ENCODE measurements at places on chromosomes 5 and 9.

DNA sequence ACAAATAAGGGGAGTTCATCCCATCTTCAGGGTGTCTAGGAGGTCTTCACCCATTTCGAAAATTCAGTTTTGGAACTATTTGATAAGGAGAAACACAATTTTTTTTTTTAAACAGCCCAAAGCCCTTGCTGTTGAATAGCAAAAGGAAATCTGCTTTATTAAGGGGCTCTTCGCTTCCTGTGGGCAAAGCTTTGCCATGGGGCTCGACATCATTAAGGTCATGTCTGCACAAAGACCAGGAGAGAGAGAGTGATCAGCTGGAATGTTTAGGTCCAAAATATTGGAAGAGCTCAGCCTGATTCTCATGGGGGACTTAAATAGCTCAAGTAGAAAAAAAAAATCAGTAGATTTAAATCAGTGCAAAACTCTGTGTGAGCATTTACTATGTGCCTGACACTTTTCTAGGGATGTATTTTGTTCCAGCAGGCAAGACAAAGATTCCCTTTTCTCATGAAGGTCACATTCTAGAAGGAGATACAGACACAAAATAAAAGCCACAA lies 564.6 kb upstream of the KLF4 start:
- DNase-seq, result no peak

- DNase-seq, result peak; percentile 35
Observed at GRCh38 chr9:124257844-124258606, at the start of gene NEK6. Gene NEK6, plus strand, starts transcription at chr9:124257949. Its CDS starts 44,016 bp downstream, at chr9:124301965.

GRCh38 chr5:137995077-137995748 lies 37.7 kb downstream of the FAM13B start:
- DNase-seq, result no peak

GRCh38 chr5:33341351-33341750 lies 99.4 kb upstream of the TARS1 start:
- no peak for DNase-seq

- no peak for DNase-seq
Observed at GRCh38 chr5:115402822-115403577, 106.5 kb upstream of the CCDC112 start.

- no peak for DNase-seq
Observed at GRCh38 chr9:126965077-126965476, 50.5 kb downstream of the RALGPS1 start.

GRCh38 chr5:111016801-111017200 lies 54.7 kb upstream of the TSLP start:
- DNase-seq, result no peak

DNA sequence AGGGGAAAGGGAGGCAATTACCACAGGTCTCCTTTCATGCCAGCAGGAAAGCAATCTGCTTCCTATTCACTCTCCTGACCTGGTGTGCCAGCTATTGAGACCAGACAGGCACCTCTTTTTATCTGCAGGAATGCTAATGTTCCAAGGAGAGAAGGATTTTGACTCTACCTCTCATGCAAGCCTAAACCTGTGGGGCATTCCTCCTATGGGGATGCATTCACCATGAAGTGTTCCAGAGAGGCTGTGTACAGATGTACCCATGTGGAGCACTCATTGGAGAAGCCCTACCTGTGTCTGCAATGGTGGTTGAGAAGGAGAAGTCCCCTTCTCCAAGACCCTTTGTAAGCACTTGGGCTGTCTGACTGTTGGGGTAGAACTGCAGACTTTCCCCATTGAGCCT lies 45.4 kb upstream of the EDIL3 start:
- DNase-seq, result no peak

DNA sequence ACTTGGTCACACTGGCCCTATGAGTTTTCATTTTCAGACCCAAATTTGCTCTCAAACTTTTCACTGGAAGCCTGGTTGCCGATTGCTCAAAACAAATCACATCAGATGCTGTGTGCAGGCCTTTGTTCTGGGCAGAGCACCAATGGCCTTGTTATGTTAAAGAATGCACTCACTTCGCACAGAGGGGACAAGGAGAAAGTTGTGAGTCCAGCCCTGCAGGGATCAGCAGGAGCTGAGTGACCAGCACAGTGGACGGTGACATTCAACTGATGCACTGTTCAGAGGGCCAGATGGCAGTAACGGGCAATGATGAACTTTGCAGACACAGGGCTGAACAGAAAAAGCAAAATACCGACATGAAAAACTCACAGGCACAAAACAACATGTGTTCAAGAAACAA lies 86.1 kb downstream of the BARX1 start:
- DNase-seq, result no peak

- DNase-seq, result no peak
Observed at GRCh38 chr5:179777909-179778308, 15.9 kb upstream of the LTC4S start.

DNA sequence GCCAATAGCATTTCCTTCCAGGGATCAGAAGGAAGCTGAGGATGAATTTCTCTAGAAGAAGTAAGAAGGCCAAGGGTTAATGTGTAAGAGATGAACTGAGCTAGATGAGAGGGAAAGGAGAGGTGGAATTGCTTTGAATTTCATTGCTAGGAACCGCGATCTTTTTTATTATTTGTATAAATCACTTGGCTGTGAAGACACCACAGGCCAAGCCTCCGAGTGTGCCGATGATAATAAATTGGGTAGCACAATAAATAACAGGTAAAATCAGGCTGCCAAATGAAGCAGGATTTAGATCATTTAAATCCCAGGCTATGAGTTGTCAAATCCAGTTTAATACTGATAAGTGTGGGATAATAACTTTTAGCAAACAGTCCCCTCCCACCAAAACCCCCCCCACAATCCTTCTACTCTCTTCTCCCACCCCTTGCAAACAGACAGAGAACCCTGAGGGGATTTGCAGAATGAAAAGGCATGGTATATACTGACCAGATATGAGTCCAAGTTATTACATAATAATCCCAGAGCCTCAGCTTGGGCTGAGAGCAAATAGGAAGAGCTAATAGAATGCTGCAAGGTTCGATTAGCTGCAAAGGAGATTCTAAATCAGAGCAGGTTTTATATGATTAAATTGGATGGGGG lies 143.5 kb downstream of the PPP2R2B start:
- DNase-seq, result no peak

GRCh38 chr9:120482424-120483186 lies 97.4 kb downstream of the CDK5RAP2 start:
- no peak for DNase-seq

- DNase-seq, result no peak
Observed at GRCh38 chr9:116928289-116928688, 241.2 kb downstream of the TRIM32 start.

DNA sequence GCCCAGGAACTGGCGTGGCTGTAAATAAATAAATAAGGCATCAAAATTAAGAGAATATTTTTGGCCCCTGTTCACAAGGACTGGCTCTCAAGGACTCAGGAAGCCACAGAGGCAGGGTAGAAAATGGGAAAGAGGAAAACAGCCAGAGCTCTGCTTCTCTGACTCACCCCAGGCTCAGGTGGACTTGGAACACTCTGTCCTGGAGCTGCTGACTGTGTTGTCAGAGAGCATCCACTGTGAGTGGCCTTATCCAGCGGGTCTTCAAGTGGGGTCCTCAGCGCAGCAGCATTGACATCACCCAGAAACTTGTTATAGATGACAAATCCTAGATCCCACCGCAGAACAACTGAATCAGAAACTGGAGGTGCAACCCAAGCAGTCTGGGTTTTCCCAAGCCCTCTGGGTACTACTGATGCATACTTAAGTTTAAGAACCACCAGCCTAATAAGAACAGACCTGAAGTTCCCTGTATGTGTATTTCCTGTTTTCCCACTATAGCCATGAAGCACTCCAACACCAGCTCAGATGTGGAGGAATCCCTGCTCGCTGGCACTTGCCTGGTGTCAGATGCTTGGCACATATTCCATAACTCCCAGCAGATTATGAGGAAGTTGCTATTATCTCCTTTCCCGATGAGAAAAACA lies 20.5 kb downstream of the ADRA1B start:
- no peak for DNase-seq

- DNase-seq, result no peak
Observed at GRCh38 chr5:179219661-179220620, 125.3 kb downstream of the ADAMTS2 start.

- DNase-seq, result no peak
Observed at GRCh38 chr9:136701668-136702053, 10.7 kb upstream of the DIPK1B start.

DNA sequence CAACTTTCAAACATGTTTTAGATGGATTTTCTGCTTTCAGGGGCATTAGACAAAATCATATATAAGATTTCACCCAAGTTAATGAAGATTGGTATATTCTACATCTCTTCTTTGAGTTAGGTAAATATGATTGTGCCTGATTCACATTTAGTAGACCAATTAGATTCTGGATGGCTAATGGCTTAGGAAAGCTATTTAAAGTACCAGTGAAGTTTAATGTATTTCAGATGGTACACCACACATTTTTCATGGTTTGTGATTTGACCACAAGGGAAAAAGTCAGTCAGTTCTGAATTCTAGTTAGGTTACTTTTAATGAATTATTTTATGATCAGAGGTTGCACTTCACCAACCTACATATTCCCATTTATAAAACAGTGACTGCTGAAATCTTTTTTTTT lies 409.7 kb downstream of the ADGRV1 start:
- peak; percentile 42 for DNase-seq

DNA sequence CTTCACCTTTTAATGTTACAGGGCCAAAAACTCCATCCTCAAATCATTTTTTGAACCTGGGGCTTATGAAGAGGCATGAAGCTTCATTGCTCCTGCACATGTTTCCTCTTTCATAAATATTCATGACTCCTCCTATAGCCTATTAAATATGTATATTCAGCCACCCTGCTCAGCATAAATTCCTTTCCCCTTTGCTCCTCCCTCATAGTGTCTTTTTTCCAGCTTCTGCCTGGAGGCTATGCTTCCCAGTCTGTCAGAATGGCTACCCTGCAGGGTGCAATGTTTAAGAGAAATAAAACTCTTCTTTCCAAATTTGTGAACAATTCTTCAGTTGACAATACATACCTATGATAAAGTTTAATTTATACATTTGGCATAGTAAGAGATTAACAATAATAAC lies 1082.9 kb upstream of the CDH18 start:
- no peak for DNase-seq

DNA sequence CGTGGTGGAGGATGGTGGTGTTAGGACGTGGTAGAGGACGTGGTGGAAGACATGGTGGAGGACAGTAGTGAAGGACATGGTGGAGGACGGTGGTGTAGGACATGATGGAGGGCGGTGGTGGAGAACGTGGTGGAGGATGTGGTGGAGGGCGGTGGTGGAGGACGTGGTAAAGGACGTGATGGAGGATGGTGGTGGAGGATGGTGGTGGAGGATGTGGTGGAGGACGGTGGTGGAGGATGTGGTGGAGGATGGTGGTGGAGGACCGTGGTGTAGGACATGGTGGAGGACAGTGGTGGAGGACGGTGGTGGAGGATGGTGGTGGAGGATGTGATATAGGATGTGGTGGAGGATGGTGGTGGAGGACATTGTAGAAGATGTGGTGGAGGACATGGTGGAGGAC lies 67.6 kb downstream of the S1PR3 start:
- DNase-seq, result no peak

DNA sequence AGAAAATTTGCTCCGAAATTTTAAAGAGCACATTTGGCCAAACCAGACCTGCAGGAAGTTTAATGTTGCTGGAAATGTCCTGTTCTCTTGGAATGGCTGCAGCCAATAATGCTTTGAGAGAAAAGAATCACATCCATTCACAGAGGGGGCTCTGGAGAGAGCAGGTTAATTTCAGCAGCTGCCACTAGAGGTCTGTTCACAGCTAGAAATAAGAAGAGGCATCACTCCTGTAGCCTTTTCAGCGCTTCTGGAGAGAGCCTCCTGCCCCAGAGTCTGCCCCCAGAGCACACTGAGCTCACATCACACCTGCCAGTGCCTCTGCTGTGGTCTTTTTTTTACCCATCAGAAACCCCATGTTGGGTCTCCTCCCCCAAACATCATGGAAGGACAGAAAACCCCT lies 124.8 kb upstream of the RAD23B start:
- no peak for DNase-seq

GRCh38 chr9:137310189-137311052 lies 8.3 kb upstream of the NRARP start:
- DNase-seq, result no peak

GRCh38 chr9:14302405-14302804 lies 11.5 kb downstream of the NFIB start:
- no peak for DNase-seq

- DNase-seq, result no peak
Observed at GRCh38 chr9:121189006-121189405, 12.7 kb downstream of the RAB14 start.

DNA sequence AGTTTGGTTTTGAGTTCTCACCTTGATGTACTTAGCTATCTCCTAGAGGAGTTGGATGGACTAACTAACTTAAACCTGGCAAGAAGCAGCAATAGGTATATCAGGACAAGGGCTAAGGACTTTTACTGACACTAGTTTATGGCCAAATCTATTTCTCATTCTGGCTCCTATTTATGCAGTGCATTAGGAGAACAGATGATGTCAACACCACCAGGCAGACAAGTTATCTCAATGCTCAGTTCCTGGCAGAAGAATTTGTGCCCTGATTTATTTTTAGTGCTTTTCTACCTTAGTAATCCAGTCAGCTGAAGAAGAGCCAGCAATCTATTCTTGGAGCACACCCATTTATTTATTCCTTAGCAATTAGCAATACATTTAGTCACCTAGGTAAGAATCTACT lies 30.7 kb upstream of the MYOT start:
- no peak for DNase-seq

DNA sequence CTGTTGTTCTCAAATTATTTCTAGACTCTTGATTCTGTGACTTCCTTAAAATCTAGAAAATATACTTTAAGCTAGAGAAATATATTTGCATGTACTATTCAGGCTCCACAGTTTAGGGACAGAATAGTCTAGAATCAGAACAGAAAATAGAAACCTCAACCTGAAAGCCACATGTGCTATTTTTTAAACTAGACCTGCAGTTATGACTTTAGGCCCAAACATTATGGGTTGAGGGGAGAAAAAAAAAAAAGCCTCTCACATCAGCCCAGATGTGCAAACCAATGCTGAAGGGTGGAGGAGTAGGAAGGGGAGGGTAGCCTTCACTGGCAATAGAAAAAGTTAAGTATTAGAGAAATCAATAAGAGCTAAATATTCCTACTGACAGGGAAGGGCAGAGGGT lies 35.7 kb downstream of the ELL2 start:
- peak; percentile 79 for DNase-seq

- no peak for DNase-seq
Observed at GRCh38 chr5:24245821-24246220, 399.0 kb downstream of the CDH10 start.

Data from MM.1S (cell line).